ENCODE measurements at places on chromosomes 1 and 21.

DNA sequence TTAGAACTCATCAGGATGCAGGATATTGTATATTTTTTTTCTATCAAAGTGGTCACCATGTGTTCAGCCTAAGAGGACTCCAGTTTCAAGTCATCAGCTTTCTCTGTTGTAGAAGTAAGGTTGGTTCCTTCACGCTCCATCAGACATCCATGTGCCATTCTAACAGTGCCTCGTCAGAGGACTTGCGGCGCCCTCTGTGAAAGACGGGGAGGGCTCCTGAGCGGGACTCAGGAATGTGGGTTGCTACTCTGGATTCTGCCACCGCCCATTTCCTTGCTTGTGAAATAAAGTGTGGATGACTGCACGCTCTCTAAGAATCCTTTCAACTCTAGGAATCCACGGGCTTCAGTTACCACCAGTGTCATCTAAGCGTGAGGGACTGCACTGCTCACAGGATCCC lies 593.5 kb downstream of the KIF26B start:
- ATAC-seq: no peak

GRCh38 chr1:150549496-150550221 lies 451 bp downstream of the ADAMTSL4 start:
- ATAC-seq: no peak

- no peak for ATAC-seq
Observed at GRCh38 chr1:184597650-184598357, 156.9 kb downstream of the EDEM3 start.

DNA sequence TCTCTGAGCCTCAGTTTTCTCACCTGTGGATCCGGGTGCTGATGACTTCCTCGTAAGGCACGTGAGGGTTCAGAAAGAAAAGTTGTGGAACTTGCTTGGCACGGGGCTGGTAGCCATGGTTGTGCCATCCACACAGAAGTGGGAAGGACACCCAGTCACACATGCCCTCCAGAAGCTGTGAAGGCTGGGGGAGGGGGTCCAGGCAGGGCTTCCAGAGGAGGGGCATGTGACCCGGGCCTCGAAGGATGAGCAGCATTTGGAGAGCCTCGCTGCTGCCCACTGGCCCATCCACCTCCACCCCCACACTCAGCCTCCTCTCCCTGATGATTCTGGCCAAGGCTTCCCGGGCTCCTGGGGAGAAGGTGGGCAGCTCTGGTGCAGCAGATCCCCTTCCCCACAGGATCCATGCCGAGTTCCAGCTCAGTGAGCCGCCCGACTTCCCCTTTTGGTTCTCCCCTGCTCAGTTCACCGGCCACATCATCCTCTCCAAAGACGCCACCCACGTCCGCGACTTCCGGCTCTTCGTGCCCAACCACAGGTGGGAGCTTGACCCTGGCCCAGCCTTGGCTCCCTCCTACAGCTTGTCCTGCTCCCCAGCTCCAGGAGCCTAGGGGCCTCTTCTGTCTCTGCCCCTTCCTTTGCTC lies 9.4 kb downstream of the SELENON start:
- no peak for ATAC-seq

GRCh38 chr1:182634306-182635072 lies 30.3 kb upstream of the RGS16 start:
- ATAC-seq: no peak

- no peak for ATAC-seq
Observed at GRCh38 chr1:242083742-242084141, 84.8 kb upstream of the MAP1LC3C start.

DNA sequence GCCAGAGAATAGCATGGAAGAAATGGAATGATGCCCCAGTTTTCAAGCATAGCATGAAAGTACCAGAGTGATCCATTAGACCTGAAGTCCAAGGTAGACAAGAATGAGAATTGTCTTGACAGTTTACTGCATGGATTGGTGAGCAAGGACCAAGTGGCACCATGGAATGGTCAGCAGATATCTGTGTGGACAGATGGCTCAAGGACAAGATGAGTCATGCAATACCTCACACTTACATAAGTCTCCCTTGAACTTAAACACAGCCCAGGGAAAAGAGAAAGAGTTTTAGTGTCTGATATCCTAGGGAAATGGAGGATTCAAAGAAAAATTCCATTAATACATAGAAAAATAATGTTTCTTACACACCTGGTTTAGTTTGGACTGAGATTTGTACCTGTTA lies 195.2 kb downstream of the MRPL39 start:
- ATAC-seq: no peak

GRCh38 chr1:1225238-1225845 lies 6.5 kb downstream of the SDF4 start:
- ATAC-seq: no peak

GRCh38 chr1:232308616-232309015 lies 321.3 kb downstream of the SIPA1L2 start:
- ATAC-seq: no peak

DNA sequence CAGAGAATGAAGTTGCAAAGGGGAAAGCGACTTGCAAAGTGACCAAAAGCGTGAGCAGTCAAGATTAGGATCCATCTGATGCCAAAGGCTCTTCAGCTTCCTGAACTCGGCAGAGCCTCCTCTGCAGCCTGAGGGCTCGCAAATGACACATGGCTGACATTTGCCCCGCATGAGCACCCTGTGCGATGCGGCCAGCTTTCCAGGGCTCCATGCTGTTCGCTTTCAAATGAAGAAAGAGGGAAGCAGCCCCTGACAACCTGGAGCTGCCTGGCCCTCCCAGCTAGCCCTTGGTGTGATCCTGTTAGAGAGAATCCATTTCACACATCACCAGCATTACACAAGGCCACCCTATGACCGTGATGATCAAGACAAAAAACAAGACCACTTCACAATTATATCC lies 20.2 kb upstream of the FAM131C start:
- no peak for ATAC-seq

GRCh38 chr1:213840575-213840974 lies 147.2 kb upstream of the PROX1 start:
- no peak for ATAC-seq
